ENCODE measurements at places on chromosomes 5 and 9.
A peak's percentile ranks its signal among the peaks of the same experiment; 100 is the strongest.

GRCh38 chr5:491119-491855, 33.0 kb downstream of the SLC9A3 start:
- no peak for DNase-seq

GRCh38 chr5:58410441-58410840, 49.4 kb downstream of the PLK2 start:
- peak; percentile 18 for DNase-seq

DNA sequence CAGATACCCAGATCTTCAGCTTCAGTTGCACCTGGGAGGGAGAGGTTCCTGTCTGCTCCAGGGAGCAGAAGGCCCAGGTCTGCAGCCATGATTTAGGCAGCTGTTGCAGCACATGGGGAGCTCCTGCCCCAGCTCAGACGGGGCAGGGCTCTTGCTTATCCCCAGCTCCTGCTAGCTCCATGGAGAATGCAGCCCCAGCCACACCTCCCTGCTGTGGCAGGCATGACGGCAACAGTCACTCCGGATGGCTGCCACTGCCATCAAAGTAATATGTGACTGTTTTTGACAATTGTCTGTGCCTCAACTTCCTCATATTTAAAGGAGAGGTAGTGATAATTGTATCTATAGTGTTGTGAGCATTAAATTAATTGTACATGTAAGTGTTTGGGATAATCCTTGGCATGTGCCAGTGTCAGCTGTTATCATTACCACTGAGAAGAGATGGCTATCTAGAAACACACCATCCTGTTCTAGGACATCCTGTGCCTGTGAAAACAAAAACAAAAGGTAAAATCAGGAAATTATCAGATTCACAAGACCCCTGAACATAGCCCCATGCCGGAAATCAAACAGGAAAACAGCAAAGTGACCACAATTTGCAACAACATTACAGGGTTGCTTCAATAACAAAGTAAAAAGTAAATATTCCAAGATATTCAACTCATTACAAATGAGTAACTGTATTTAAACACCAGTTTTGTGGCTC, 1048.8 kb upstream of the ACO1 start:
- DNase-seq: no peak

DNA sequence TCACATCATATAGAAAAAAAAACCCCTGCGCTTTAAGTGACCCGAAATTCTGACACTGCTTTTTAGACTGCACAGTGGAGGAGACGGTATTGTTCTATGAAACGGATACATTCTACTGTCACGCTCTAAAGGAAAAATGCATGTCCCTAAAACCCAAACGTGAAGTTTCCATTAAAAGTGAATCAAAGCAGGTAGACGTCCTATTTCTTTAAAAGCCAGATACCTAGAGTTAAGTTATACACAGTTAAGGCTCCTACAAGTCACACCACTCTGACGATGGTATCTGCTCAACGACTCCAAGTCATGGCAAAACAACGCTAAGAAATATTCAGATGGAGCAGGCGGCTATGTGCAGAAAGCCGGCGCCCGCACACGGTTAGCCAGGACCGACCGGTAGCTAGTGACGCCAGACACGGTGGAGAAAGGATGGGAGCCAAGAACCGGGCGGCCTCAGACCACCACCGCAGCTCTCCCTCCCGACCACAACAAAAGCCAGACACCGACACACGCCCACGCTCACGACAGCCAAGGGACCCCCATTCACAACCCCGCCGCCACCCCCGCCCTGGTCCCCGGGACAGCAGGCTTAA, 734 bp downstream of the SKP1 start:
- peak; percentile 66 for DNase-seq

DNA sequence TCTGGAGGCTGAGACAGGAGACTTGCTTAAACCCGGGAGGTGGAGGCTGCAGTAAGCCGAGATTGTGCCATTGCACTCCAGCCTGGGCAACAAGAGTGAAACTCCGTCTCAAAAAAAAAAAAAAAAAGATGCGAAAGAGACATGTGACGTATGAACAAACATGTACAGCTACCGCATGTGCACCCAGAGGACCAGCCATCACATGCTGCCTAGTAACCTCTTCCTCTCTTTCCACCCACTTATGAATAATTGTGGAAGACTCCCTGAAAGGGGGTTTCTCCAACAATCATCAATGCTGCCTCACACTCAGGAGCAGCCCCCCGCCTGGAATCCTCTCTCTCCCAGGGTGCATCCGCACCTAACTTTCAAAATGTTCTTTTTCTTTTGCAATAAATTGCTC, 2.2 kb downstream of the SARDH start:
- DNase-seq: no peak

- DNase-seq: no peak
These were observed 422.5 kb downstream of the CDH18 start for GRCh38 chr5:19565466-19565865.

- DNase-seq: no peak
These were observed 817 bp downstream of the SLC6A19 start for GRCh38 chr5:1202026-1202797.

DNA sequence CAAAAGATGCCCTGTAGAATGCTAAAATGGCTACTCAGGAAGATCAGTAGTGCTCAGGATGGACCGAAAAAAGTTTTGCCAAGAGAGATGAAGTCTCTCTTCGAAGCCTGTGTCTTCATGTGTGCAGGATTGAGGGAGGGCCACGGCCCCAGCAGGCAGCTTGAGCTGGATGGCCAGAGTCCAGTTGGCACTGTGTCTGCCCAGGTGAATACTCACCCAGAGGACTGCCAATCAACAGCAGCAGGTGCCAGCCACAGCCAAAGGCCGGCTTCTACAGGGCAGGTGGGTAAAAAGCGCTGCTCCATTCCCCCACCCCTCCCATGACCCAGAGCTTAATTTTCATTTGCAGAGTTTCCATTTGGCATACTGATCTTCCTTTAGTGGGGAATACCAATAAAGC, 287.9 kb upstream of the ZNF608 start:
- DNase-seq: no peak

GRCh38 chr5:17317473-17317872, 100.0 kb downstream of the BASP1 start:
- DNase-seq: peak; percentile 87

- DNase-seq: no peak
These were observed 106.1 kb downstream of the UBAP2 start for GRCh38 chr9:33942471-33943083.

DNA sequence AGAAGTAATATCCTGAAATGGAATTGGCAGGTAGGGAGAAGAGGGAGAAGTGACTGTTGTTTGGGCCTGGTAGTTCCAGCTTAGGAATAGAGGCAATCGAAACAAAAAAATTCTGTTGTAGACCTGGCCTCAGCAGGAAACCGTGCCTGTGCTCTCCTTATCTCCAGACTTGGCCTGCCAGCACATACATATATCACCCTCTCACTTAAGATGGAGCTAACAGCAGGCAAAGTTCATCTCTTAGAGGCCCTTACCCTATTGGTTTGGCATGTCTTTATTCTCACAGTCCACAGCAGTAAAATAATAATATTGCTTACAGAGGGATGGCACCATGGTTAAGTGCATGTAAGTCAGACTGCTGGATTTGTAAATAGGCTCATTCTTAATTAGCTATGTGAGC, 19.6 kb upstream of the TNC start:
- DNase-seq: no peak

DNA sequence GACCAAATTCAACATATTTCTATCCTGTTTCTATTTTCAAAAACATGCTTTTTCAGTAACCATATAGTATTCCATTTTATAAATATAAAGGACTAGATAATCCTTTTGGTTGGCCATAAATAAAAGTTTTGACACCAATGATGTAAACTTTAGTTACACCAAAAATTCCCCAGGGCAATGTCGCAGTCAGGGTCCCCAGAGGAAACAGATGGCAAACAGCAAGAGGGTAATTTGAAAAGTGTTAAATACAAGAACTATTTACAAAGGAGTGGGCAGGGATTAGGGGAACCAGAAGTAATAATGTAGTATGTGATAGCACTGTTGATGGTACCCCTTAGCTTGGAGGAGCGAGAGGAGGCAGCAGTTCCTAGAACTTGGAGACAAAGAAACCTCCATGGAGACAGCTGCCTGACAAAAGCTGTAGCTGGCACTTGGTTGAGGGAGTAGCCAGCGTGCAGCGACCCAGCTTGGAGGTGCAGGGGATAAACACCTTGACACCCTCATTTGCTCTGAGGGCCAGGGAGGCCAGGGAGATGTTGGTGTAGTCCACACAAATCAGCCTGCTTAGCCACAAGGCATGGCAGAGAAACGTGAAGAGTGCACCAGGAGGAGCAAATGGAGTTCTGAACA, 18.3 kb upstream of the MSANTD3 start:
- no peak for DNase-seq

DNA sequence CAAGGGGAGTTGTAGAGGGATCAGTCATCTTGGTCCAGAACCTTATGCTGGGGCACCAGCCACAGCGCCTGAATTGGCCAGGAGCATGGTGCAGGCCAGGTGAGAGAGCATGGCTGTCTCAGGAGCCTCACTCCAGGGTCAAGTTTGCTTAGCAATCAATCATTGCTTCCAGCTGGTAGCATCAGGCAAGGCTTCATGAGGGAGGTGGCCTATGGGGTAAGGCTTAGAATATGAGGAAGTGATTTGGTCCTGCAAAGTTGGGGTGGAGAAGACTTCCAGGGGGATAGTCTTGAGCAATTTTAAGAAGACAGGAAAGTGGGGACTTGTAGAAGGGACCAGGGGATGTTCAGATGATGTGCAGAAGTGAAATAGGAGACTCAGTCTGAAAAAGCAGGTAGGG, 53.9 kb upstream of the PITX1 start:
- no peak for DNase-seq

DNA sequence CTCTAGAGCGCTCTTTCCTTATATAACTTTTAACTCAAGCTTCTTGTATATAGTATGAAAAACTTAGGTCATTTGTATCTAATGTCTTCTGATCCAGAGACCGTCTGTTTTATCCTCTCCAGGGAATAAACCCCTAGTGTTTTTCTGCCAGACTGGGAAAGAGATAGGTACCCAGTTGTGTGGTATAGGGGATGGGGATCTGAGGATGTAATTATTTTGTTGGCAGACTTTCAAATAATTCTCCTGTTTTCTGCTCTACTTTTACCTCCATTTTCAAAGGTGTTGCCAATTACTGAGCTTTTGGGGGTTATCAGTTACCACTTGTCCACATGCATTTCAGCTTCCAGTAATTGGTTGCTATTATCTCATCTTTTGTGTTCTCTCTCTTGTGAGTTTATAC, 17.9 kb downstream of the CCDC171 start:
- DNase-seq: no peak

- DNase-seq: no peak
These were observed 9.4 kb upstream of the BOD1 start for GRCh38 chr5:173625673-173626504.

DNA sequence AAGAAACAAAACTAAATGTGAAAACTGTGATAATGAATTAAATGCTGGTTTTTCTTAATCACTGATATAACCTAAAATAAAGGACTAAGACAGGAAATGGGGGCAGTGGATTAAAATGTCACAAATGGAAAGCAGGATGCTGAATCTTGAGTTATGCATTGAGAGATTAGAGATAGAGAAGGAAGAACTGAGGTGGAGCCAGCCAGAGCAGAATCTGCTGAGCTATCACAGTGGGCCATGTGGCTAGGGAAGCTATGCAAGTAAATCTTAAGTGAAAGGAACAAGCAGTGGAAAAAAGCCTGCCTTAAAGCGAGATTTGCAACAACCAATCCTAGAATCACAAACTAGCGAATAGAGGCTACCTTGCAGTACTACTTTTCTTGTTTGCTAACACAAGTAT, 188.5 kb upstream of the RASA1 start:
- DNase-seq: peak; percentile 18

DNA sequence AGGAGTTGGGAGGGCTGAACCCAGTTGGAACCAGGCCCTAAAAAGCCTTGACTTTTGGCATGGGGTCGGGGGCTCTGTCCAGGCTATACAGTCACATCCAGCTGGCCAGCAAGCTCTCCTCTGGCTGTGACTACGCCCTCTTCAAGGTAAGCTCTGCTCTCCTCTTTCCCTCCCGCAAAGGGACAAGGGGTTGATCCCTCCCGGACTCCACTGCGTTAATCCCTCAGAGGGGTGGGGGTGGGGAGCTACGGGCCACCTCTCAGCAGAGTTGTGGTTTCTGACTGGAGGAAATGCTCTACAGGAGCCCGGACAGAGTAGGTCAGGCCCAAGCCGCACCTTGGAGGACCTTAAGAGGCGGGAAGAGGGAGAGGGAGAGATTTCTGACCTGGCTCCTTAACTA, 3.0 kb upstream of the TSPAN17 start:
- no peak for DNase-seq

DNA sequence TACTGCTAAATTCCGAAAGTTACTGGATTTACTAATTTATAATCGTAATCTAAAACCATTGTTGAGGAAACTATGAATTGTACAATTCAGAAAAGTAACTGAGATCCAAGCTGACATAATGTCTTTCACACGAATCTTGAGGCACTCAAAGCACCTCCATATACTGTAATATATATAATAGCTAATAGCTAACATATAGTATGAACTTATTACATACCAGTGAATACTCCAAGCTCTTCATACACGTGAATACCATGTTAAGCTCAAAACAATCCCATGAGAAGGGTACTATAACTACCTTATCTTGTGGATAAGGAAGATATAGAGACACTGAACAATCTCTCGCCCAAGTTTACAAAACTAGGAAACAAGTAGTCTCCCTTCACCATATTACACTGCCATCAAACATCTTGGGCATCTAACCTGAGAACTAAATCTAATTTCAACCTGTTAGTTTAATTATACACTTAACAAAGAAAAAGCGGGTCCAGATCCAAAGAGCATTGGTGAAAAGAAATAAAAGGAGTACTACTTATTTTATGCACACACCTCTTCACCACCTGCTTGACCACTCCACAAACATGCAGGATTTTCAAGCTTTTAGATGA, 1.0 kb downstream of the NUDCD2 start:
- peak; percentile 25 for DNase-seq

DNA sequence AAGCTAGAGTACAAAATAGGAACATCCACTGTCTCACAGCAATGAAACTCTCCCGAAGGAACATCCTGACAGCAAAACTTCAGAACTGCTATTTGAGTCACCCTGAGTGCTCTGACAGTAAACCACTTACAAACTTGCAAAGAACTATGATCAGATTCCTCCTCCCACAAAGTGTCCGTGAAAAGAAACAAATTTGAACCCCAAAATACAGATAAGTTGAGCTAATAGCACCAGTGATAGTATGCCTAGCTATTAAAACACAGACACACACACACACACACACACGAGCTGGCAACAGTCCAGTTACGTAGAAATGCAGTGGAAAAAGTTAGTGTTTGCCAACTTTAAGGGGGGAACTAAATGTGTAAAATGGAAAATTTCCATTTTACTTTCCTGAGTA, 3.1 kb upstream of the GLIS3 start:
- no peak for DNase-seq

GRCh38 chr5:31226651-31227050, 33.2 kb downstream of the CDH6 start:
- DNase-seq: no peak

- DNase-seq: no peak
These were observed 34.9 kb downstream of the MTMR12 start for GRCh38 chr5:32277798-32278197.

Measured in Kasumi-1 (cell line).